ENCODE measurements at places on chromosomes 16 and 17.

GRCh38 chr17:29357821-29358232, 32.3 kb upstream of the TAOK1 start:
- no peak for DNase-seq

DNA sequence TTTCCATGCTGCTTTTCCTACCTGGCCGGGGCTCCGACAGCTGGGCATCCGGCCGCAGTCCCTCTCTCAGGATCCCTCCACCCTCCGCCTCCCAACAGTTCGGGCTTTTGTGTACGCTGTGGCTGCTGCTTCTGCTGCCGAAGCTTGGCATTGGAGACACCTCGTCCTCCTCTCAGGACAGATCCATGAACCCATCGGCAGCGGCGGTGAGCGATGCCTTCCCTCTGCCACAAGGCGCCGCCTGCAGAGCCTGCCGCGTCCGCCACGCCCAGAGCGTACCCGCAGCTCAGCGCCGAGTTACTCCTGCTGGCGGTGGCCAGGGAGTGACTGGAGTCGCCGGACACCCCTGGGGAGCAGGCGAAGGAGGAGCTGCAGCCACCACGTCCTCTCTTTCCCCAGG, 2032.8 kb downstream of the TP53TG3F start:
- no peak for DNase-seq

GRCh38 chr17:75487351-75488070, 27.8 kb downstream of the CASKIN2 start:
- DNase-seq: no peak

DNA sequence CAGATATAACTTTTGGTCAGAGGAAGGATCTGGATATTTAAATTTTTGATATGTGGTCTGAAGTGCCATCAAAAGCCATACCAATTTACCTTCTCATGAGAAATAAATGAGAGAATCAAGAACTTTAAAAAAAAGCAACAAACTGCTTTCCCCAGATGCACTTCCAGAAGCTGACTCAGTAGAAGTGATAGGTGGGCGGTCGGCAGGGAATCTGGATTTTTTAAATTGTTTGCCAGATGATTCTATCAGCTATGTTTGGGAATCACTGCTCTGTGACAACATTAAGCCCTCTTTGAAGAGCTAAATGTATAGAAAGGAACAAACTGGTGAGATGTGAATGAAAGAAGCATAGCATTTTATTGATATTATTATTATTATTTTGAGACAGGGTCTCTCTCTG, 19.2 kb downstream of the CDH3 start:
- no peak for DNase-seq

All from activated naive CD8-positive, alpha-beta T cell treated with anti-CD3 and anti-CD28 coated beads, Interleukin-2, amount 50 U/mL, for 16 hours (primary cell).